ENCODE measurements at places on chromosomes 2 and 18.

GRCh38 chr2:101500860-101501259, 25.9 kb upstream of the RFX8 start:
- no peak for DNase-seq

GRCh38 chr2:58497168-58497567, 256.0 kb upstream of the FANCL start:
- DNase-seq: no peak

GRCh38 chr2:211129798-211130197, 573.4 kb downstream of the CPS1 start:
- no peak for DNase-seq

DNA sequence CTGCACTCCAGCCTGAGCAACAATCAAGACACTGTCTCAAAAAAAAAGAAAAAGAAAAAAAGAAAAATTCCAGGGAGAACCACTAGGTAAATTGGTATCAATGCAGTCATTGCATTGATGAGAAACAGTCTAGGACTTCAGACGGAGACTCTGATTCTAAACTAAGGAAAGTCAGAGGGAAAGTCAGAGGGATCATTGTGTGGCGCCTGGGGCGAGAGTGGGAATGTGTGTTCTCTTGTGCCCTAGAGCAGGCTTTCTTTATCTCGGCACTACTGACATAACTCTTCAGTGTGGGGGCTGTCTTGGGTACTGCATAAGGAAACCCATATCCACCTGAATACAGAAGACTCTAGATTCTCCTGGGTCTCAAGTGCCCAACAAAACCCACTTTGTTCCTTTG, 24.8 kb downstream of the SERPINE2 start:
- no peak for DNase-seq

- no peak for DNase-seq
These were observed 288.4 kb downstream of the LRRTM1 start for GRCh38 chr2:80016171-80016570.

GRCh38 chr2:49794396-49794795, 640.1 kb upstream of the FSHR start:
- DNase-seq: no peak

DNA sequence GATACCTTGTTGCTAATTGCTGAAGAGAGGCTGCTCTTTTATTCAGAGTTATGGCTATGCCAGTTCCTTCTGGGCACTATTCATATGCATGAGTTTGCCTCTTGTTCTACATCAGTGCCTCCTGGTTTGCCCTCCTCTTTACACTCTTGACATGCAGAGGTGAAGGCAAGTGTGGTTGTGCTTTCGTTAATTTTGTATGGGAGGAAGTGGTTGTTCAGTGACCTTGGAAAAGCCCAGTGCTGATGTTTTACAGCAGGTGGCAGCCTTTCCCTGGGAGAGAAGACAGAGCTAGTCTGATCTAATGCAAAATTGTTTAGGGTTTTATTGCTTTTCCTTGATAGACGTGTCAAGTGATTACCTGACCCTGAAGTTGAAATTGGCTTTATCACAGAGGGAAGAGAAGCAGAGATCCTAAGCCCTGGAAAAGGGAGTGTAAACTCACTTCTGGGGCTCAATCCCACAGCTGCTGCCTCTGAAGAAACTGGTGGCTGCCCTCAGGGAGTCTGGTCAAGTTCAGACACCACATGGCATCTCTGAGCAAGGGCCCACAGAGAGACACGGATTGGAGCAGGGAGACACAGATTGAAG, 30.5 kb upstream of the VPS54 start:
- peak; percentile 90 for DNase-seq

DNA sequence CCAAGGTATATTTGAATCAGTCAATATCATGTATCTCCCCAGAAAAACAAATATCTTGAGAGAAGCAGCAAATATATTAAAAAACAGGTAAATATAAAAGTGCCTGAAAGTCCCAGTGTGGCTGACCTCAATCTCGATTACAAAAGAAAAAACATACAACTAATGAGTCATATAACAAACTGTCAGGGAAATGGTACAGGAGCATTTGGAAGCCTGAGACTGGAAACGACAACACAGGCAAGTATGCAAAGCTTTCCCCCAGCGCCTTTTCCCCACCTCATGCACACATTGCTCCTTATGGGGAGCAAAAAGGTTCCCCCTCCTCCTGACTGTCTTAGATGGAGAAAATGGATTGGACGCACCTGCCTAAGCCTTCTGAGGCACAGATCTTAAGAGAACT, 230.7 kb downstream of the TMX3 start:
- no peak for DNase-seq

DNA sequence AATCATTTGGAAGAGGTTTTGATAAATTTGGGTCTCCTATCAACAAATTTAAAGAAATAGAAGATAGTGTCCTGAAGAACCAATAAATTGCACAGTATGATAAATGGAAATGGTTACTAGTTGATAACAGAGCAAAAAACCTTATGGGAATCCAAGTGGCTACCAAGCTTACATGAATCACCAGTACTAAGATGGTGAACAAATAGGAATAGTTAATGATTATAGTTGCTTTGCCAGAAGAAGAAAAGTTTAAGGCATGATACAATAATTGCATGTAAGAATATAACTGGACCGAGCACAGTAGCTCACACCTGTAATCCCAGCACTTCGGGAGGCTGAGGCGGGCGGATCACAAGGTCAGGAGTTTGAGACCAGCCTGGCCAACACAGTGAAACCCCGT, 19.6 kb upstream of the INO80D start:
- DNase-seq: no peak

DNA sequence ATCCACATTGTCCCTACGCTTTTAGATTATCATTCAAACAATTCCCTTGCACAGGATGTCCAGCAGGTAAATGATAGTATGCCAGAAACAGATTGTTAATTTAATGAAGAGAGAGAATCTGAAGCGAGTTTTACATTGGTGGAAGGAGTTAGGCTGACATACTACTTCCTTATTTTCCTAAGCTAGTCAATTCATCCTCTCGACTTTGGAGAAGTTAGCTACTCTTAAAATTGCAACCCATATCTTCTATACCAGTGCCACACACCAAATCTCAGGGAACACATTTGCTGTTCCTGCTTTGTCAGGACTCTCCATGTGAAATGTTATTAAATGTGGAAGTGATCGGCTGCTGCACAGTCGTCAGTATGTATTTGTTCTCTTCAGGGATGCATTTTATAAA, 249.2 kb downstream of the NAPG start:
- peak; percentile 29 for DNase-seq
